NCI-H510A treated with DMSO at 0.1 percent for 48 hours (cell line): ENCODE measurements at places on chromosomes 1 and 21.
A peak's percentile ranks its signal among the peaks of the same experiment; 100 is the strongest.

DNA sequence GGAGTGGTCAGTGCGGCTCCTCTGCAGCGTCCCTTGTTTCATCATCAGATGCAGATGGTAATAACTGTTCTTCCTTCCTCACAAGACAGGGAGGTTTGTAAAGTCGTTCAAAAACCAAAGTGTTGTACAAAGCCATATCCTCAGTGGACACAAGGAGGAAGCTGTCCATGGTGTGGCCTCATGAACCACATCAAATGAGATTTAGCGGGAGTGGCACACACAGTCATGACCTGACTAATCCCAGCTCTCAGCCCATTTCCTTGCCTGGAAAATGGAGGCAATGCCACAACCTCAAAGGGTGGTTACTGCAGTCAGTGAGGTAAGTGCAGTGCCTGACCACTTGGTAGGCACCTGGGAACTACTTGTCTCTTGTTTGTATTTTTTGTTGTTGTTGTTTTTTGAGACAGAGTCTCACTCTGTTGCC is 13.4 kb downstream of the ENTREP3 start:
- DNase-seq: no peak

- DNase-seq: no peak
These were observed 1.2 kb downstream of the MCOLN2 start for GRCh38 chr1:84995484-84996334.

DNA sequence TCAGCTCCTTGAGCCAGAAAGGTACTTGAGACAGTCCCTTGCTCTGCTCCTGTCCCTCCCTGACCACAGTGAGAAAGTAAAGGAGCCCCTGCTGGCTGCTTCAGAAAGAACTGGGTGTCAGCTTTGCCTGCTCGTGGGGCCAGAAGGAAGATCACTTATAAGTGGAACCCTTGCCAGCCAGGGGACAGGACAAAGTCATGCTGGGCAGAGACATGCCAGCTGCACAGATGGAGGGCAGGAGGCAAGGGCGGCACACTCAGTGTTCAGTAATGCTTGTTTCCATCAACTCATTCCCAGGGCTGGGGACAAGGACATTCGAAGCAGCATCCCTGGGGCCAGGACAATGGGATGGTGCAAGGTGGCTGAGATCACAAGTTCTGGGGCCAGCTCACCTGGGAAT is 41.8 kb downstream of the NTPCR start:
- no peak for DNase-seq

- no peak for DNase-seq
These were observed 17.5 kb downstream of the KLHDC8A start for GRCh38 chr1:205339197-205339702.

DNA sequence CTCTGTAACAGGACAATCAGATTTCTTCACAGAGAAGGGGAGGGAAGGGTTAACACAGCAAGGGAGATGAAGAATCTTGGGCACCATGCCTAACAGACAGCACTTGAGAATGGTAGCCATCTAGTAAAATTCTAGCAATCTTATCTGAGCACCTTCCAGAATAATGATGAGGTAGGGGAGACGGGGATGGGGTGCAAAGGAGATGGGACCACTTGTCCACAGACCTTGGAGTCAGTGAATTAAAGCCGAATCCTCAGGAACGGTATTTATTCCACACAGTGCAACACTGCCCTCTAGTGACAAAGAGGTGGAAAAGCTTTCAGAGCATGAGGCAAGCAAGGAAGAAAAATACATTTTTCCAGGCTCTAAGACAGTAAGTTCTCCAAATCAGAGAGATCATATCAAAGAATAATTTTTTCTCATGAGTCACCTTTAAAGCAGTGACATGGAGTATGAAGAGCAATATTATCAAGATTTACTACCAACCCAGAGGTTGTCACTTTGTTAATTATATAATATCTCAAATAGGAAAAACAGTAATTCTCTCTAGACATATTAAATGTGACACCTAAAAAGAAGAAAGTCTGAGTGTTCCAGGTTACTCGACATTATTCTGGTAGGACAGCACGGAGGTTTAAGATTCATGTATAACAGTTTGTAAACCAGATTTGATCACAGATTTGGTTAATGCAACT is 43.3 kb upstream of the LPAR3 start:
- DNase-seq: peak; percentile 90

GRCh38 chr1:104630567-104631149 is 881.0 kb downstream of the AMY1C start:
- DNase-seq: peak; percentile 46

- DNase-seq: no peak
These were observed 43.7 kb downstream of the ADAMTS1 start for GRCh38 chr21:26801498-26801897.

DNA sequence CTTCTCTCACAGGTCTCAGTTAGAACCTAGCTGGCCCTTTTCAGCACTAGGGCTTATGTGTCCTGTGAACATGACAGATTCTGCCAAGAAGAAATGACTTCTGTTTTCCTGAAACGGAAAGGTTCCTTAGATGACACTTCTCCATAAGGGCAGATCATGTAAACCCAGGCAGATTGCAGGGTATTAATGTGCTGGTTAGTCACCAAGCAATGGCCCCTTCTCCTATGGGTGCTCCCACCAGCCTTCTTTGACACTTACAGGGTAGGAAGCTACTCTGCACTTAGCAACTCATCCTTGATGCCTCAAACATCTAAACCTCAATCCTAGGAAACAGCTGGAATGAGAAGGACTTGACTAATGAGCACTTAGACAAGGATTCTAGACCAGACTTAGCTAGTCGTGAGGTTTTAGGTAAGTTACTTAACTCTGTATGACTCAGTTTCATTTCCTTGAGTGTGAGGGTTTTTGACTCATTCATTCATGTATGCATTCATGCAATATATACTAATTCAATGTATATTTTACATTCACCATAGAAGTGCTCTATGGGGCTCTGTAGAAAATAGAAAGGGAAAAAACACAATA is 74.1 kb upstream of the PLXNA2 start:
- DNase-seq: no peak

- peak; percentile 19 for DNase-seq
These were observed 12.4 kb downstream of the KLHDC8A start for GRCh38 chr1:205344066-205344928.

GRCh38 chr1:15485636-15486035 is 9.7 kb downstream of the CELA2B start:
- DNase-seq: no peak

DNA sequence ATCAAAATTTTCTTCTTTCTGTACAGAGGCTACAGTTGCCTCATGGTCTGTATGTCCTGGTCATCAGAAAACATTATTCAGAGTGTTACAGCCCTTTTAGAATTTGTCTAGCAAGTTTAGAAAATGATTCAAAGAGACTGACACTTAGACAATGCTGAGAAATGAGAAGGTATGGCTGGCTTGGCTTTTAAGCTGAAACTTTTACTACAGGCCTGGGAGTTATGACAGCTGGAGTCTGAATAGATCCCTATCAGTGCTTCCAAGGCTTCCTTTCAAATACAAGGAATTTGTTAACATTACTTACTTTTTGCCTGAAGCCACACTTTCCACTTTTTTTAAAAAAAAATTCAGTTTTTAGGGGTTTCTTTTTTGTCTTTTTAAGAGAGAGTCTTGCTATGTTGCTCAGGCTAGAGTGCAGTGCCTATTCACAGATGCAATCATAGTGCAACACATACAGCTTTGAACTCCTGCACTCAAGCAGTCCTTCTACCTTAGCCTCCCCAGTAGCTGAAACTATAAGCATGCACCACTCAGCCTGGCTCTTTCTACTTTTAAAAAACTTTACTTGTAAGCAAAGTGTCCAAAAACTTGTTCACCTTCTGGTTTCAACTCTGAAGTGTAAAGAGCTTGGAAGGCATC is 10.5 kb upstream of the COP1 start:
- DNase-seq: no peak
